LHCN-M2 (cell line): ENCODE measurements at places on chromosomes 7 and 10. TPM values are rescaled to one million over a fixed set of nuclear protein-coding genes. Genes with fewer than 3 reads are reported as not detected.

DNA sequence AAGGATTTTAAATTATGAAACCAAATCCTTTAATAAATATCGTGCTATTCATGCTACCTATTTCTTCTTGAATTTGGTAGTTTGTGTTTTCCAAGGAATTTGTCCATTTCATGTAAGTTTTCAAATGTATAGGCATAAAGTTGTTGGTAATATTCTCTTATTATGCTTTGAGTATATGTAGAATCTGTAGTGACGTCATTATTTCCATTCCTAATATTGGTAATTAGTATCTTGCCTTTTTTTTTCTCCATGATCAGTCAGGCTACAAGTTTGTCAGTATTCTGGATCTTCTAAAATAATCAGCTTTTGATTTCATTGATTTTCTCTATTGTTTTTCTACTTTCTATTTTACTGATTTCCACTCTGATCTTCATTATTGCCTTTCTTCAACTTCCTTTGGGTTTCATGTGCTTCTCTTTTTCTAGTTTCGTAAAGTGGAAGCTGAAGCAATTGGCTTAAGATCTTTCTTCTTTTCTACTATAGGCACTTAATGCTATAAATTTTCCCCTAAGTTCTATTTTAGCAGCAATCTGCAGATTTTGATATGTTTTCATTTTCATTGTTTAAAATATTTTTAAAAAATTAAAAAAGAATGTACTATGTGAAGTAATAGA is 156.5 kb upstream of the HDAC9 start:
- DNase-seq = no peak

DNA sequence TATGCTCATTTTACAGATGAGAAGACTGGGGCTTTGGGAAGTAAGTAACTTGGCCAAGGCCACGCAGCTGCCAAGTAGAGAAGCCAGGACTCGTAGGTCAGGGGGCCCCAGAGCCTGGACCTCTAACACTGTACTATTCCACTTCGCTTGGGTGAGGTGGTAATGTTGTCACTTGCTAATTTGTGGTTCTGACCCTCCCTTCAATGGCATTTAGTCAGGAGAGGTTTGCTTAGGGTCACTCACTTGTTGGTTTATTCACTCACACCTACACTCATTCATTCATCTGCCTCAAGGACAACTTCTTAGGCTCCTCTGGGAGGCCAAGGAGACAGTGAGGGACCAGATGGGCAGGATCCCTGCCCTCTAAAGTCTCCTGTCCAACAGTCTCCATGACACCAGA is 21.3 kb downstream of the BTBD16 start:
- no peak for DNase-seq

Gene CHCHD3
- 113 and 115 TPM in 2 replicates for total RNA-seq

DNA sequence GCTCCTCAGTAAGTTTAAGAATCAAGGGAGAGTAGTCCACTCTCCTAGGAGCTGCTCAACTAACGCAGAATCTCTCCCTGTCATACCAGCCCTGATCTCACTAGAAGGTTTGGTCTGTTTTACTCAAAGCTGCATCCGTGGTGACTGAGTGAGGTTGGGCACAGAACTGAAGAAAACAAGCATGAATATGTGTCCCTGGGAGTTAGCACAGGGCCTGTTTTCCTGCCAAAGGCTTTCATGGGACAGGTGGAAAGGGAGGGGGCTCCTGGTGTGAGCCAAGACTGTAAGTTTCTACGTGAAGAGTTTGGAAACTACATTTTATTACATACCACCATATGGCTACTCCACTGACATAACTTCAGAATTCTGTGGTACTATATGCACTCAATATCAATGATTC is 705.9 kb downstream of the MAGI2 start:
- DNase-seq = no peak

DNA sequence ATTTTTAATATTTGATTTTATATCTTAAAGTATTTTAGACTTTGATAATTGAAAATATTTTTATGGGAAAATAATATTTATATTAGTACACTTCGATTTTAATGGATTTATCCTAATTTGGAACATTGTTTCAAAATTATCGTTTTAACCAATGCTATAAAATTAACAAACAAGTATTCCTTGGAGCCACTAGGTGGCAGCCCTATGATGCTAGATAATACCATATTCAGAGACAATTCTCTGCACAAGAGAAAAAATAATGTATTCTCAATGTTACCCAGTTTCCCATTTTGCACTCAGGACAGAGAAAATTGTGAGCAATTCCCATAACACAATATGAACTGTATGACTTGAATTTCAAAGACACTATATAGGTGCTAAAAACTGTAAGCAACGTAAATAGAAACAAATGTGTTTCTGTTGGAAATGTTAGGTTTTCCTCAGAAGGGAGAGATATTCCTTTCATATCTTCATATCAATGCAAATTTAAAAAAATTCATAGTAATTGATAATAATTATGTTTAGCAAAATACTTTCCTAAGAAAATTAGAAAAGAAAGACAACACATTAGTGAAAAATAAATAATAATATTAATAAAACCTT is 237.8 kb downstream of the SEMA3E start:
- DNase-seq = peak; percentile 54

Gene MOGAT3
- not detected in 2 replicates for total RNA-seq
